ENCODE measurements at places on chromosomes 3 and 15.

- H3K27me3 ChIP-seq, result peaks cover 7% of the 10 kb centered on the region
- H3K4me1 ChIP-seq, result peaks cover 7% of the 10 kb centered on the region
- no peaks in the 10 kb centered on the region for H3K36me3 ChIP-seq
- no peak overlapping the region for H3K27ac ChIP-seq
- no peak overlapping the region for H3K4me3 ChIP-seq
Observed at GRCh38 chr15:65947041-65947440, 77.8 kb downstream of the RAB11A start.

- H3K4me3 ChIP-seq, result no peak overlapping the region
- DNase-seq, result no peak
- H3K27ac ChIP-seq, result no peak overlapping the region
Observed at GRCh38 chr3:106860182-106860581, 517.1 kb upstream of the CCDC54 start.

DNA sequence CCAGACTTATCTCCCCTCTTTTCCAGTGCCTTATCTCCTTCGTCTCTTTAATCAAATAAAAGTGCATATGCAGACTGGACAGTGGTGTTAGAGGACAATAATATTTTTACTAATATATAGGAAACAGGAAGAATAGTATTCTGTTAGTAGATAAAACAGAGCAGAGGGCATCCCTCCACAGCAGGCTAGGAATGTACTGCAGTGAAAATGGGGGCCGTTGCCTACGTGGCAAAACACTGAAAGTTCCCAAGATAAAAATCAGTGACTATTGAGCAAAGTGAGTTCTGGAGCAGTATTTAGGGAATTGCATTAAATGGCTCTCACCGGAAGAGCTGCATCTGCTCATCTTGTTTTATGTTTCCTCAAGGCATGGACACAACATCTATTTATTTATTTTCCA, 435.0 kb downstream of the CNTN6 start:
- H3K27me3 ChIP-seq, result no peaks in the 10 kb centered on the region
- no peak overlapping the region for H3K27ac ChIP-seq
- no peak overlapping the region for H3K4me3 ChIP-seq
- H3K4me1 ChIP-seq, result no peaks in the 10 kb centered on the region
- H3K36me3 ChIP-seq, result peaks cover 6% of the 10 kb centered on the region

DNA sequence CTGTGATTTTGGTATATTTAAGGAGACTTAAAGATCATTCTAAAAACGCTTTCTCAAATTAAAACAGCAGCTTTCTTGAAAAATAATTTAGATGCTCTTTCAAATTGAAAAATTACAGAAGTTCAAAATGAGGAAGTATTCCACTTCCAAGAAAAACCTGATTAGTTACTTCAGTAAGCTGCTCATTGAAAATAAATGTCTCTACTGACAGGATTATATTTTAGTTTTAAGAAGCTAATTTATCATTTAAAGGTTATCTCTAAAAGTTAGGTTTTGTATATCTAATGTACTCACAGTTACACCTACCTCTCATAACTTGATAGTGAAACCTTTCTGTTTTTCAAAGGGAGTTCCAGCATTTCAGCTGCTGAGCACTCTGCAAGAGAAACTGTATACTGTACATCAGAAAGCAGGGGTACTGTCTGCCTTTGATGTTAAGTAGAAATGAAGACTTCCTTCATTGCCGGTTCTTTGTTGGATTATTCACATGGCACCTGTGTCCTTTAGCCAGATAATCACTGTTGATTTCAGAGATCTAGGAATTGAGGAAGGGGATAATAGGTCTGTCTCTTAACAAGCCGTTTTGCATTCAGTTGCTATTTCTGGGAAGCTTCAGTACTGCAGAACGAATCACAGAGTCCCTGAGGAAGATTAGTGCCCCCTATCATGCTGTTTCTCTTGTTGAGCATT, 161.6 kb downstream of the TCF12 start:
- no peak overlapping the region for H3K27ac ChIP-seq
- H3K27me3 ChIP-seq, result no peaks in the 10 kb centered on the region
- no peaks in the 10 kb centered on the region for H3K36me3 ChIP-seq
- H3K4me3 ChIP-seq, result no peak overlapping the region
- H3K4me1 ChIP-seq, result peaks cover 31% of the 10 kb centered on the region

- no peak overlapping the region for H3K27ac ChIP-seq
- H3K4me3 ChIP-seq, result no peak overlapping the region
- H3K36me3 ChIP-seq, result no peaks in the 10 kb centered on the region
- no peaks in the 10 kb centered on the region for H3K4me1 ChIP-seq
- H3K27me3 ChIP-seq, result peaks cover 27% of the 10 kb centered on the region
Observed at GRCh38 chr15:71577071-71577470, 233.3 kb upstream of the NR2E3 start.

DNA sequence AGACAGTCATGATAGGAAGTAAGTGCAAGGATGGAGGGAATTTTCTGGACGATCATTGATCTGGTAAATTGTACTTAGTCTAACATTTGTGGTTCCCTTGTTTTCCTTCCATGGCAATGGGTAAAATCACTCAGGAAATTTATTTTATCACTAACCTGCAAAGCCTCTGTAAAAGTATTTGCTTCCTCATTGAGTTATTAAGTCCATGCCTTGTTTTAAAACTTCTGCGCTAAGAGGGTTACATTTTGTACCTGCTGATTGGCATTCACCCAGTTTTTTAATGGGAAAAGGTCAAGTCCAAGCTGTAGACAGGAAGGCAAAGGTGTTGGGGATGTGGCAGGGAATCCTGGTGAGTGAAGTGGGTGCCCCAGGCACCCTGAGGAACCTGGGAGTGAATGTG, 146.2 kb upstream of the NR2F2 start:
- no peak for DNase-seq
- H3K27me3 ChIP-seq, result peaks cover 27% of the 10 kb centered on the region
- H3K4me3 ChIP-seq, result no peak overlapping the region
- no peaks in the 10 kb centered on the region for H3K36me3 ChIP-seq
- no peak overlapping the region for H3K27ac ChIP-seq
- no peaks in the 10 kb centered on the region for H3K4me1 ChIP-seq

- H3K27me3 ChIP-seq, result no peaks in the 10 kb centered on the region
- peaks cover 7% of the 10 kb centered on the region for H3K4me1 ChIP-seq
- no peak overlapping the region for H3K27ac ChIP-seq
- H3K4me3 ChIP-seq, result no peak overlapping the region
- peaks cover 10% of the 10 kb centered on the region for H3K36me3 ChIP-seq
Observed at GRCh38 chr15:81279621-81280485, 44.1 kb downstream of the STARD5 start.

DNA sequence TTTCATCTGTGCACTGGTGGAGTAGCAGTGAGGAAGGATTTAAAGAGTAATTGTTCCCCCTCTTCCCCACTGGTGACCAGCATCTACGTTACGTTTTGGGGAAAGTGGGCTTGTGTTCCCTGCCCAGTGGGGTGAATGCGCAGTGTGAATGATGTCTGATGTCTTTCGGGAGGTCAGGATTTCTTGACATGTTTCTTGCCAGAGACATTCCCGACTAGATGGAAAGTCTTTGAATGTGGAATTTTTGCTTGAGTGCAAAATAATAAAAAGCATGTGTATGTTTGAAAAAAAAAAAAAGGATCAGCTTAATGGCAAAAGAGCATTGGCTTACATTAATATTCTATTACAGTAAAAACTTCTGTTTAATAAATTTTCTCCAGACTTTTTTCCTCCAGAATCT, 632.2 kb downstream of the FOXP1 start:
- no peak overlapping the region for H3K27ac ChIP-seq
- DNase-seq, result no peak
- H3K27me3 ChIP-seq, result no peaks in the 10 kb centered on the region
- H3K4me1 ChIP-seq, result no peaks in the 10 kb centered on the region

DNA sequence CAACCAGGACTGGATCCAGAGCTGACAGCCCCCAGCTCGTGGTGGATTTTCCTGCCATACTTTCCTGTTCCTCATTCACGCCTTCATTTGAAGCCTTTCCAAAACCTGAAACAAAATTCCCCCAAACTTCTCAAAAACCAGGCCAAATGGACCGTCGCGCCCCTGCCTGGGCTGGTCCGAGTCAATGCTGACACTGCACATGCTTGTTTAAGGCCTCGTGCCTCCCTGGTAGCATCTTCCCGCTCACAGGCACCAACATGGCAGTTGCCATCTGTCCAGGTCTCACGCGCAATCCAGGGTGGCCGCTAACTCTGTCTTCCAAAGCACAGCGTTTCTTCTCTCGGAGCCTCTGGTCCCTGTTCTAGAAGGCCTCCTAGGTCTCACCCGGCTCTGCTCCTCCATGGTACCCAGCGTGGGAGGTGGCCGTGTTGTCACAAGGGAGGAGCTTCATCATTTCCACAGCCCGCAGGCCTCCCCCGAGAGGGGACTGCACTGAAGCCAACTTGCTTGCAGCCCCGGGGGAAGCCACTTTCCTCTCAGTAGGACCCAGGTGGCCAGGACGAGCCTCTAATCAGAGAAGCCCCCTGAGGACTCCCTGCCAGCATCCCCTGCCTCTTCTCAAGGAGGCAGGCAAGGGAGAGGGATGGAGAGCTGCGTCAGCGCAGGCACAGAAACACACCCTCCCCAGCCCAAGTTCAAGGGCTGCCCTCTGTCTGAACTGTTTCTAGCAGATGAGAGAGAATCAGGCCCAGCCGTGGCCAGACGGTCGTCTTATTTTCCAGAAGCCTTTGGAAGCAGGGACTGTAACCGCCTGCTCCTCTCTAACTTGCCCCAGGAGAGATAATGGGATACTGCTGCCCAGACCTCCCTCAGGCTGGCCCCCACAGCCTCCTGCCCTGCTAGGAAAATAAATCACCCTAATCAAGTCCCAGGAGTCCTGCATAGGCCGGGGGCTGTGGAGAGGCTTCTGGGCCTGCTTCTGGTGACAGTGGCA, 152.8 kb upstream of the TLE3 start:
- H3K27ac ChIP-seq, result no peak overlapping the region
- H3K27me3 ChIP-seq, result peaks cover 3% of the 10 kb centered on the region
- no peak overlapping the region for H3K4me3 ChIP-seq

GRCh38 chr3:54131890-54132289, 9.5 kb downstream of the CACNA2D3 start:
- DNase-seq, result no peak
- H3K36me3 ChIP-seq, result no peaks in the 10 kb centered on the region
- no peak overlapping the region for H3K27ac ChIP-seq

DNA sequence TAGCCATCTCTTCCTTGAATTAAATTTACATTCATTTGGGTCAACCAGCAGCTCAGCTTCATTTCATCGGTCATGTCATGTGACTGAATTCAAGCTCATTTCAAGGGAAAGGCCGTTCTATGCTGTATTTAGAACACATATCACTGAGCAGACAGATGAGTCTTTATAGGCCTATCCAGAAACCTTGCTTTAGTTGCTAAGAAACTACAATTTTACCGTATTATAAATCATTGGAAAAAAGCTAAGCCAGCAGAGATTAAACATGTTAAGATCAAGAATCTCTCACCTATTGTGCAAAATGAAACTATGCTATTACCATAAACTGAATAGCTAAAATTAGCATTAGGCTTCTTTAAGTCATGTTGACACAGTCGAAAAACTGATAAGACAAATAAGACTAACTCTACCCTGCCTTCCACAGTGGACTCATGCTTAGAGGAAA, 2.2 kb downstream of the NPTN start:
- no peaks in the 10 kb centered on the region for H3K36me3 ChIP-seq
- peak overlapping the region; percentile 98 for H3K4me3 ChIP-seq
- DNase-seq, result no peak
- no peaks in the 10 kb centered on the region for H3K27me3 ChIP-seq
- no peak overlapping the region for H3K27ac ChIP-seq
- H3K4me1 ChIP-seq, result peaks cover 40% of the 10 kb centered on the region

GRCh38 chr3:138401834-138402233, 32.6 kb upstream of the ESYT3 start:
- H3K27ac ChIP-seq, result no peak overlapping the region
- H3K4me1 ChIP-seq, result no peaks in the 10 kb centered on the region
- no peaks in the 10 kb centered on the region for H3K36me3 ChIP-seq
- no peak for DNase-seq
- peaks cover 20% of the 10 kb centered on the region for H3K27me3 ChIP-seq

GRCh38 chr3:7567160-7567559, 706.2 kb downstream of the GRM7 start:
- no peaks in the 10 kb centered on the region for H3K4me1 ChIP-seq
- no peak overlapping the region for H3K4me3 ChIP-seq
- H3K27me3 ChIP-seq, result no peaks in the 10 kb centered on the region
- no peaks in the 10 kb centered on the region for H3K36me3 ChIP-seq

- H3K27me3 ChIP-seq, result peaks cover 22% of the 10 kb centered on the region
- no peak overlapping the region for H3K27ac ChIP-seq
- no peaks in the 10 kb centered on the region for H3K36me3 ChIP-seq
- H3K4me3 ChIP-seq, result no peak overlapping the region
Observed at GRCh38 chr3:144112036-144112435, 140.4 kb downstream of the DIPK2A start.

DNA sequence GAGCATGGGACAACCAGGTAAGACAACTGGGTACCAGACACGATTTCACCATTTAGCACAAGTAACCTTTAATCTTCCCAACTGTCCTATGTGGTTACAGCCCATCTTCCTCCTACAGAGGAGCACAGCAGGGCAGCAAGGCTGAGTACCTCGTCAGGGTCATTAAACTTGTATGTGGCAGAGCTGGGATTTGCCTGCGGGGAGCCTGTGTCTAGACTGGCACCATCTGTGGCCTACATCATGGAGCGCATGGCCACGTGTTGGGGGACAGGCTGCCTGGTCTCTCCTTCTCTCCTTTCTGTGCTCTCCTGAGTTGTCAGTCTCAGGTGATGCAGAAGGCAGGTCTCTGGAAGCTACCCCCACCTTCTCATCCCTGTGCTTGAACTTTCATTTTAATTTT, 32.2 kb downstream of the GOLGA6A start:
- H3K4me1 ChIP-seq, result peaks cover 12% of the 10 kb centered on the region
- DNase-seq, result no peak
- no peaks in the 10 kb centered on the region for H3K27me3 ChIP-seq
- H3K27ac ChIP-seq, result no peak overlapping the region

- DNase-seq, result no peak
- H3K27me3 ChIP-seq, result peaks cover 17% of the 10 kb centered on the region
- peaks cover 7% of the 10 kb centered on the region for H3K36me3 ChIP-seq
- no peak overlapping the region for H3K4me3 ChIP-seq
- H3K4me1 ChIP-seq, result peaks cover 4% of the 10 kb centered on the region
Observed at GRCh38 chr3:139340784-139341183, 3.0 kb upstream of the MRPS22 start.

DNA sequence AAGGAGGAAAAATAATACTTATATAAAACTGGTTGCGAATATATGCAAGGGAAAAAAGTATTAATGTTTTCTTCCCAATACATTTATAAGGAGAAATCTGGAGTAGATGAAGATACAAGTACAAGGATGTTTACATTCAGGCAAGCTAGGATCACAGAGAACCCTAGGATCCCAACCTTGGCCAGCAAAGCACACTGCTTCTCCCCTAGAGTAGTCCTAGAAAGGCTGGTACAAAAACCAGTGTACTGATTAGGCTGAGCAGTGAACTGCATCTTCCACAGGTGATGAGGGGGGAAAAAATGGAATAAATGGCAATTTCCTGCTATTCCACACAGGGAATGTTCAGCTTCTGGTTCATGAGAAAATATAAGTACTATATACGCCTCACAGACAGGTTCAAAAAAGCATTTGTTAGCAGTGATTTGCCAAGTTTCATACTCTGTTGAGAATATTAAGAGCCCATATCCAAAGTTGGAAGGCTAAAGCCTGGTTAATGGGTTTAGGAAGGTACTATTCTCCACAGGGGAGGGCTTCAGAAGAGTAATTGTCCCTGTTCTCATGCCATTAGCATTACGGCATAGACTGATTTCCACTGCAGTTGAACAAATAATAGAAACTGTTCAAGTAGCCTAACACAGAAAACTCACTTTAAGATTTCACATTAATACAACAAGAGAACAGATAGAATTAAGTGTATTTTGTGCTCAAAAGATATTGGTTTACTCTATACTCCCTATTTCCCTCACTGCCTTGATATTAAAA, 10.4 kb upstream of the NMB start:
- H3K27ac ChIP-seq, result peak overlapping the region; percentile 62
- H3K4me3 ChIP-seq, result peak overlapping the region; percentile 15
- no peak for DNase-seq
- no peaks in the 10 kb centered on the region for H3K27me3 ChIP-seq
- peaks cover 47% of the 10 kb centered on the region for H3K36me3 ChIP-seq
- H3K4me1 ChIP-seq, result peaks cover 41% of the 10 kb centered on the region

- no peak for DNase-seq
- no peak overlapping the region for H3K4me3 ChIP-seq
- no peak overlapping the region for H3K27ac ChIP-seq
Observed at GRCh38 chr3:127820221-127820825, 2.0 kb downstream of the MGLL start.

All from natural killer cell treated with Interleukin-12 subunit alpha and Interleukin-12 subunit beta and Interleukin-15 and Interleukin-18, amount 100 ng/mL, for 72 hours (primary cell).